DMS79 (cell line): ENCODE measurements at places on chromosomes 7 and 10.

DNA sequence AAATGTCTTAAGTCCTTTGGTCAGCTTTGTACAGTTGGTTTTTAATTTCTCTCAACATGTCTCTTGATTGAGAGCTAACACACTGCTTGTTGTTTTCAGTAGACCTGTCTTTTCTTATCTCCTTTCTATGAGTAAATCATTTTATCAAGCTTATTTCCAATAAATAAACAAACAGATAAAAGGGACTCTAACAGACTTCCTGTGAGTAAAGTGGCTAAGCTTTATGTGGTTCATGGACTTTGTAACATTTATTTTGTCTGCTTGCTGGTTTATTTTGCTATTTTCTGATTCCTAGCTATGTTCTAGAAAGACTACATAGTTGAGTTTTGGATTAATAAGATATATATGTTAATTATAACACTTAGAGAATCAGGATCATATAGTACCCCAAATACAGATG lies 27.1 kb downstream of the OR9A2 start:
- DNase-seq, result no peak

GRCh38 chr10:49309691-49310411 lies 10.9 kb downstream of the C10orf71 start:
- no peak for DNase-seq

GRCh38 chr10:95728526-95728925 lies 27.4 kb upstream of the ENTPD1 start:
- DNase-seq, result no peak

DNA sequence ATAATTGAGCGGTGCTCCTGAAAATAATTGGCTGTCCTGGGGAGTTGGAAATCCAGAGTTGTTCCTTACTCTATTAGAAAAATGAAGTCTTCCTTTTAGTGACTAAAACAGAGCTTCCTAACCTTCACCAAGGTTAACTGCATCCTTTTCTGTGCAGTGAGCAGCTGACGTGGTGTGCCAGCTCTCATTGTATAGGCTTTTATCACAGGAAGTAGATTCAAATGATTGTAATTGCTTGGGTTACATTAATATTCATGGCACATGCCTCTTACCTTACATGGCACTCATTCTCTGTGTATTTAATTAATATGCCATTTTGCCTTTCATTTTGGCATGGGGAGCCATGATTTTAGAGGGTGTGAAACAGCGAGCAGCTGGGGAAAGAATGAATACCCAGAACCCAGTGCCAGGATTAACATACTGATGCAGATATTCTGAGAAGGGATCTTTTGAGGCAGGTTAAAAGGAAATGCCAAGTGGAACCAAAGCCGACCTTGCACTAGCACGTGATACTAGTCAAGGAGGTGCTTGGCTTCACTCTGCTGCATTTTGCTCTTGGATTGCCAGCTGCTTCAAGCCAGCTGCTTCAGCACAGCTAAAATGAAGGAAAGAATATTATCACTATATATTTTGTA lies 115.3 kb downstream of the ST7 start:
- DNase-seq, result peak; percentile 98

DNA sequence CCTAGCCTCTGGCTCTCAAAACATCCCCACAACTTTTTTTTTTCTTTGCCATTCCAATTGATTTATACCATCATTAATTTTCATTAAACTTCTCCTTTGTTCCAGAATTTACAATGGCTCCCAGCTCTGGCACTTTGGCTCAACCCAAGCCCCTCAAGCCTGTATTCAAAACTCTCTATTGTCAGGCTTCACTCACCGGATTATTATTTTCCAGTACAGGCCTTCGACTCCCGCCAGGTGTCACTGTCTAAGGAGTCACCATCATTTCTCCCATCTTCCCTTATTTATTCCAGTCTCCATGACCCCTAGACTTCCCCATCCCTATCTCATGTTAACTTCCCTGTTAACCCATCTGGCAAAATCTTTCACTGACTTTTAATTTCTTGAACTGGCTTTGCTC lies 67.8 kb downstream of the HIPK2 start:
- no peak for DNase-seq

GRCh38 chr7:150363872-150364271 lies 4.8 kb upstream of the REPIN1 start:
- DNase-seq, result no peak

- DNase-seq, result peak; percentile 74
These were observed 43.0 kb downstream of the TMEM130 start for GRCh38 chr7:98826811-98827231.

- no peak for DNase-seq
These were observed 700.7 kb upstream of the FZD8 start for GRCh38 chr10:36342781-36343180.

DNA sequence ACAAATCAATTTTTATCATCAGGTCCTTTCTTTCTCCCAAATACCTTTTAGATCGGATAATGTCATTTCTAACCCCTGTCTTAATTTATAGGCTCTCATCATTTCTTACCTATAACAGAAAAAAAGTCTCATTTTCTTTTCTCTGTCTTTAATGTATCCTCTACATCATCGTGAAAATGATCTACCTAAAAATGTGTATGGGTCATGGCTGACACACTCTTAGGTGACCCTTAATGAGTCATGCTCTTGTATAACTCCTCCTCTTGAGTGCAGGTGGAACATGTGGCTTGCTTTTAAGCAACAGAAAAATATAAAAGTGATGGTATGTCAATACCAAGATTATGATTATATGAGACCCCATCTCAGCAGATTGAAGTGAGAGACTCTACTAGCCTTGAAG lies 139.4 kb downstream of the SEMA3C start:
- DNase-seq, result no peak

DNA sequence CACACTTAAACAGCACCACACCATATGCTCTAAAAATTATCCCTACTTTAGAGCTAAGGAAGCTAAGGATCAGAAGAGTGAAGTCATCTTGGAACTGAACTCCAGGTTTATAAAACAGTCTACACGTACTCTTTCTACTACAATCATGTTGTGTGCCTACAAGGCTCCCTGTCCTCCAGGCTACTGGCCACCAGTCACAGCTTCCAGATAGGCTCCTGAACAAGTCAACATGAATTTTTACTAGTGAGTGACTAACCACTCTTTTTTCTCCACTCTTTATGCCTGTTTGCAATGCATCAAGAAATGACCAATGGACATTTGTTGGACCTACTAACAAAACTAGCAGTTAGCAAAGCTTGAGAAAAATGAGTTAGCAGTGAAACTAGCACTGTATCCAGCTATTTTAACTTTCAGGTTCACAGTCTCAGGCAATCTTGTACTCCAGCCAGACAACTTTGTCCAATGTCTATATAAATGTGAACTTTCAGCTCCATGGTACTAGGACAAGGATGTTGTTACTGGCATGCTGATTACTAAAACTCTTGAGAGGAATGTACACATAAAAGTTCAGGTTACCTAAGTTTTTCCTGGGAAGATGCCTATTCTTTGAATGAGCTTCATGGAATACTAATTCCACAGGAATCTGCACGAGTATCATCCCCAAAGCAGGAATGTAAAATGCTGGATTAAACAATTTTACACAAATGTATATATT lies 180.0 kb downstream of the BTAF1 start:
- no peak for DNase-seq

GRCh38 chr7:93747019-93747418 lies 143.5 kb downstream of the TFPI2 start:
- DNase-seq, result no peak

GRCh38 chr7:108079648-108080591 lies 50.2 kb downstream of the LAMB4 start:
- no peak for DNase-seq

DNA sequence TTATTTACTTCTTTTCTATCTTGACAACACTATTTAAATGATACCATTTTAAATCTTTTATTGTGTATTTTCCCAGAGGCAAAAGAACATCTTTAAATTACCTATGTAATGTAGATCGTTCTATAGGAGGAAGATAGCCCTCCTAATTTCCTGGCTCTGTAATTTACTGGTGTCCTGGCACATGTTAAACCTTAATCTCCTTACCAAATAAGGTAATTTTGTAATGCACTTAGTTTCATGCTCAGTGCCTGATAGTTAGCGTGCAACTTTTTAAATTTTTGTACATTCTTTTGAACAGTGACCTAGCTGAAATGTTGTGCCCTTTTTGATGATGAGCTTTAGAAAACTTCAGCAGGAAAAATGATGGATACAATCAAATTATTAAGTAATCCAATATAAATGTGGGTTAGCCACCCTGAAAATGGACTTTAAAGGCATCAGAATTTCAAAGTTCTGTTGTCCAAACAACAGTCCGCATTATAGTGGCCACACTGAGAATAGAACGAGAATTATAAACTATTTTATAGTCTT lies 81.4 kb downstream of the ABCB5 start:
- no peak for DNase-seq

GRCh38 chr7:123472327-123472726 lies 62.1 kb downstream of the IQUB start:
- no peak for DNase-seq

GRCh38 chr7:19069842-19070241 lies 47.6 kb downstream of the TWIST1 start:
- DNase-seq, result no peak

- DNase-seq, result no peak
These were observed 138.7 kb upstream of the PCLO start for GRCh38 chr7:83301416-83301815.

DNA sequence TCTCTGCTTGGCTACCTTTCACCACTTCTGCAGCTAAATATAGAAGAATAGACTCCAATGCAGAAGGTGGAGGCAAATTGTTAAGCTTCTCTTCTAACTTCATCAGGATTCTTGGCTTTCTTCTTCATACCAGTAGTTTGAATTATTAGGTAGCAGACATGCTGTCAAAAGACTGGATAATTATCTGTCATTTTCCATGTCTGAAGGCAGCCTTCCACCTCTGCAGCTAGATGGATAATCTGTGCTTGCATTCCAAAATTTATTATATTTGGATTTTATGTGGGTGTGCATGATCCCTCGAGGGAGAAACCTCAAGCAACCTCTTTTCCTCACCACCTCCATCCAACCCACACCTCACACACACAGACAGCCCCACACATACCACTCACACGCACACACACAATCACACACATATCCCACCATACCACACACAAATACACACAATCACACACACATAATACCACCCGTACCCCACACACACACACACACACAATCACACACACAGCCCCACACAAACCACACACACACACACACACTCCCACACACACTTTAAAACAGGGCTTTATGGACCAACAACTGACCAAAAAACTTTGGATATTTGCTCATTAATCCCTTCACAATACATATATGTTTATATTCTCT lies 145.0 kb downstream of the C7orf25 start:
- no peak for DNase-seq

GRCh38 chr7:23074443-23075261 lies 30.9 kb upstream of the KLHL7 start:
- no peak for DNase-seq

DNA sequence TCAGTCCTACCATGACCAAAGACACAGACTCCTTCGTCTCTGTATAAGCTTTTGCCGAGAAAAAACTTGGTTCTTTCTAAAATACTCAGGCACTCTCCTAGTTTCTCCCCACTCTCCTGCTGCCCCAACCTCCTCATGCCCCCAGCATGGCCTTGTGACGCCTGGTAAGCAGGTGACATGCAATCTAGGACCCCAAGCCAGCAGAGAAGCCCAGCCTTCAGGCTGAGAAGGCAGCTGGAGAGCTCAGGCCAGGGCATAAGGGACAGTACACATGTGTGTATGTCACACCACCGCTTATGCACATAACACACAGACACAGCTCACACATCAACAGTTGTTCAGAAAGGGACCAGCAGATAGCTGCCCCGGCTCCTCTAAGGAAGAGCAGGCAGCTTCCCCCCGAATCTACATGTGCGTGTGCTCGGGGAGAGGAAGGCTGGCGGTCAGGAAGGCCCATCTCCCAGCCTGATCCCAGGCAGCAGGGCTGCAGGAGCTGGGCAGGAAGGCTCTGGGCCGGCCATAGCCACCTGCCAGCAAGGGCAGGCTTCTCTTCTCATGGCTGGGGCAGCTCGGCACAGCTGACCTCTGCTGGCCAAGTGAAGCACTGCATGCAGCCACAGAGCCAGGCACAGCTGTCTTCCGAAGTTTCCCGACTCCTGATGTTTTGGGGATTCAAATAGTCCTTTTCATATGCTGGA lies 8.5 kb downstream of the DDX56 start:
- DNase-seq, result peak; percentile 26
